T-cell (primary cell): ENCODE measurements at places on chromosomes 16 and 17.
A peak's percentile ranks its signal among the peaks of the same experiment; 100 is the strongest.

GRCh38 chr17:75077496-75078283 lies 10.1 kb upstream of the SLC16A5 start:
- peak; percentile 34 for DNase-seq
- H3K27ac ChIP-seq: peak overlapping the region; percentile 4
- H3K36me3 ChIP-seq: no peaks in the 10 kb centered on the region
- H3K4me3 ChIP-seq: peak overlapping the region; percentile 36
- H3K4me1 ChIP-seq: peaks cover 32% of the 10 kb centered on the region

GRCh38 chr16:87143661-87144121 lies 173.5 kb downstream of the C16orf95 start:
- no peaks in the 10 kb centered on the region for H3K36me3 ChIP-seq
- H3K27me3 ChIP-seq: peaks cover 15% of the 10 kb centered on the region
- DNase-seq: no peak
- no peak overlapping the region for H3K4me3 ChIP-seq
- no peaks in the 10 kb centered on the region for H3K4me1 ChIP-seq

DNA sequence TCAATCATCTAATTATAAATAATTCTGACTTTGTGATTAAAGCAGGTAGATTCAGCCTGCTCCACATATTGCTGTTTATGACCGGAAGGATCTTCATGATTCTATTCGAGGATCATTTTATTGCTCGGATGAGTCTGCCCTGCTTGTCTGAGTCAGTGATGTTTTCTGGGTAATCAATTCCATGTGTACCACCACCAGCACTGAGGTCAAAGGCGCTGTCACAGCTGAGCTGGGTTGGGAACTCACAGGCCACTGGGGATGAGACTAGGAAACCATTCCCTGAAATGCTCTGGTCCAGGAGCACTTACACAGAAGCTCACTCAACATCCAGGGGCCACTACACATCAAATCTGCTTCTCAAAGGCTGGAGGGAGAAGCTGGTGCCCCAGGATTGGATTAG lies 30.4 kb upstream of the ERN1 start:
- no peaks in the 10 kb centered on the region for H3K27me3 ChIP-seq
- no peak for DNase-seq
- H3K4me1 ChIP-seq: no peaks in the 10 kb centered on the region
- H3K36me3 ChIP-seq: peaks cover under 1% of the 10 kb centered on the region

- H3K27ac ChIP-seq: no peak overlapping the region
- H3K4me1 ChIP-seq: no peaks in the 10 kb centered on the region
- no peak for DNase-seq
- H3K27me3 ChIP-seq: peaks cover 13% of the 10 kb centered on the region
- H3K4me3 ChIP-seq: no peak overlapping the region
These were observed 35.3 kb downstream of the TMEM132E start for GRCh38 chr17:34614698-34615097.

- no peak overlapping the region for H3K27ac ChIP-seq
- no peak overlapping the region for H3K4me3 ChIP-seq
- peaks cover 16% of the 10 kb centered on the region for H3K27me3 ChIP-seq
- H3K36me3 ChIP-seq: no peaks in the 10 kb centered on the region
- peaks cover 5% of the 10 kb centered on the region for H3K4me1 ChIP-seq
- no peak for DNase-seq
These were observed 99.2 kb downstream of the NTN1 start for GRCh38 chr17:9120471-9120870.

DNA sequence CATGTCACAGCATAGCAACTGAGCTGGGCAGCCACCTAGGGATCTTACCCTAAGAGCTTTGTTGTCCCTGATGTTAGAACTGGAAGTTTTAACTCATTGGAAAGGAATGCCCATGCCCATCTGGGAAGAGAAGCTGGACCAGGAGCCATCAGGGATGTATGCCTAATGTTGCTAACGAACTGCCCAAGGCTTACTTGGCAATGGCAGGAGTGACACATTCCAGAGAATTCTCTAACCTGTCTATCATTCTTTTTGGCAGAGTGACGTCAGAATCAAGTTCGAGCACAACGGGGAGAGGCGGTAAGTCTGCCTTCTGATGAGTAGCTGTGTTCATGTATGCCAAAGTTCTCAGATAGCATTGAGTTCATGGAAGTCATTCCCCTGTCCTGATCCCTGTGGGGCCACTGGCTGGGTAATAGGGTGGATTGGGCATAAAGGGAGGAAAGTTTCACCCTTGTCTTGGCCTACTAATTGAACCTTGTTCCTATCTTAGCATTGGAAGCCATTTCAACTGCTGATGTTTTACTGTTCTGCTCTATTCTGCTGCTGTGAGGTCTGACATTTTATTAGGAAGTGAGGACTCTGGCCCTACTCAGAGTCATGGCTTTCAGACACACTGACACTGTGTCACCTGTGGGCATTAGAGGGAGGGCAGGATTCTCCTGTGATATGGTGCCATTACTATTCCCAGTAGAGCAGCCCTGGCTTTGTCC lies 23.7 kb downstream of the MAP3K3 start:
- H3K4me1 ChIP-seq: no peaks in the 10 kb centered on the region
- no peak for DNase-seq
- no peaks in the 10 kb centered on the region for H3K27me3 ChIP-seq
- H3K4me3 ChIP-seq: no peak overlapping the region
- peaks cover 27% of the 10 kb centered on the region for H3K36me3 ChIP-seq

- no peaks in the 10 kb centered on the region for H3K4me1 ChIP-seq
- no peak overlapping the region for H3K4me3 ChIP-seq
- no peaks in the 10 kb centered on the region for H3K27me3 ChIP-seq
These were observed 78.4 kb downstream of the ABCC1 start for GRCh38 chr16:16027728-16028310.

DNA sequence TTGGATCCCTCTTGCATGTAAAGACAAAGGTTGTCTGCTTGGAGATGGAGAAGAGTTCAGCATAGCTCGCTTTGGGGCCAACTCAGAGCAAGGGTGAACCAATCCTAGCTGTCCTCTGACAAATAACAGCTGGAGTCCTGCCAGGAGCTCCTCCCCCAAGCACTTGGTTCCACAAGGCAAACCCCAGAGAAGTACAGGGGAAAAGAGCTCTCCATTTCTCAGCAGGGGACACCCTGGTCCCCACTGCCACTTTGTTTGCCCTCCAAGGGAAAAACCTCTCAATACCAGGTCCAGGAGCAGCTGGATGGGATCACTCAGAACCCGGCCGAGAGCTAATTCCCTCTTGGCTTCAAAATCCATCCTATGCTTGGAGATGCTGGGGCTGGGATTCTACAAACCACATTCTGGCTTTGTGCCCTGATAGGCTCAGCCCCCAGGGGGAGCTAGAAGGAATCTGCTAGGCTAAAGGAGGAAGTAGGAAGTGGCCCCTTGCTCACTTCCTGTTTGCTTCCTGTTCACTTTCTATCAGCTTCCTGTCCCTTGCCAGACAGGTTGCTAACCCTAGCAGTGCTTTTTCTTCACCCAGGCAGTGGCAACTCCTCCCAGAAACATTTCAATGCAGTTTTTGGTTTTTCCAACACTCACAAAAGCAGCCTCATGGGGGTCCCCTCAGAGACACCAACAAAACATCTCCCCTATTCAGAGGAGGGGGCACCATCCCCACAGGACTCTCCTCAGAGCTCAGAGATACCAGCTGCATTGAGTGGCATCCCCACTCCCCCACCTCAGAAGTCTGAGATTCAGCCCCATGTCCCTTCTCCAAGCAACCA lies 30.7 kb downstream of the CDRT4 start:
- no peak overlapping the region for H3K4me3 ChIP-seq
- DNase-seq: peak; percentile 24
- peaks cover 3% of the 10 kb centered on the region for H3K36me3 ChIP-seq
- H3K4me1 ChIP-seq: peaks cover 2% of the 10 kb centered on the region

DNA sequence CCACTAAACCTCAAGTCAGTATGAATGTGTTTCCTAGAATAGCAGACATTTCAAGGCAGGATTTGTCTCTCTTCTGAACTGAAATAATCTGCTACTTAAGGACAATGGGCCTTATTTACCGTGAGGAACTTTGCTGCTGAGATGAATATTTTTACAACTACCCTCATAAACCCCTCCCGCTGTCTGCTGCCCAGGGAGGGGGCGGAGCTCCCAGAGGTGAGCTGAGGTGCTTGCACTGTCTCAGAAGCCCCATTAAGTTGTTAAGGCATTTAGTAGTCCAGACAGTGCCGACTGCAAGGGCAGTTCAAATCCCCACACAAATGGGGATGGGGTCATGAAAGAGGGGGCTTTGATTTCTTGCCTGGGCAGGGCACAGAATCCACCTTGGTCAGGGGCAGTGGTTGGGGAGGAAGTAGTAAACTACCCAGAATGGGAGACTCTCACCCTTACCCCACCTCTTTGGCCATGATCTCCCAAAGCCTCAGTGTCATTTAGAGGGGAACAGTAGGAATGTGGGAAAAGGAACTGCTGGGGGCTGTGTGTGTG lies 19.2 kb downstream of the HNF1B start:
- no peak overlapping the region for H3K27ac ChIP-seq
- no peak overlapping the region for H3K4me3 ChIP-seq
- H3K36me3 ChIP-seq: no peaks in the 10 kb centered on the region
- no peak for DNase-seq

GRCh38 chr17:27496005-27496404 lies 39.8 kb downstream of the KSR1 start:
- no peak for DNase-seq
- no peak overlapping the region for H3K4me3 ChIP-seq
- no peaks in the 10 kb centered on the region for H3K27me3 ChIP-seq
- H3K27ac ChIP-seq: no peak overlapping the region
- H3K4me1 ChIP-seq: no peaks in the 10 kb centered on the region

DNA sequence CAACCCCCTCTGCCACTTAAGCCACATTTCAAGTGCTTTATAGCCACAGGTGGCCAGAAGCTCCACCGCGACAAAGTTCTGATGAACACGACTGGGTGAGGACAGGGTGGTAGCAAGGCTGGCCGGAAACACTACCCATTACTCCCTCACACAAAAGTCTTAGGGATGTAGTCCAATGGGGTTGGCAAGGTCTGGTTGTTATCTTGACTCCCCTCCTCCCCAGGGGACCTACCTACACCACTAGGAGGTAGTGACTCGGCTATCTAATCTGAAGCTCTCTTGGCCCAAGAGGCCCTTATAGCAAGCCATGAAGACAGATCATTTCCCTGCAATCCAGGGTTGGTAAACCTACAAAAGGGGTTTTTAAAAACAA lies 8.4 kb downstream of the LITAFD start:
- H3K4me3 ChIP-seq: no peak overlapping the region
- H3K36me3 ChIP-seq: peaks cover 16% of the 10 kb centered on the region
- H3K4me1 ChIP-seq: peaks cover 29% of the 10 kb centered on the region
- DNase-seq: no peak

- no peaks in the 10 kb centered on the region for H3K4me1 ChIP-seq
- DNase-seq: no peak
- no peaks in the 10 kb centered on the region for H3K36me3 ChIP-seq
- no peak overlapping the region for H3K27ac ChIP-seq
- no peaks in the 10 kb centered on the region for H3K27me3 ChIP-seq
These were observed 26.3 kb upstream of the HS3ST2 start for GRCh38 chr16:22787466-22788192.

DNA sequence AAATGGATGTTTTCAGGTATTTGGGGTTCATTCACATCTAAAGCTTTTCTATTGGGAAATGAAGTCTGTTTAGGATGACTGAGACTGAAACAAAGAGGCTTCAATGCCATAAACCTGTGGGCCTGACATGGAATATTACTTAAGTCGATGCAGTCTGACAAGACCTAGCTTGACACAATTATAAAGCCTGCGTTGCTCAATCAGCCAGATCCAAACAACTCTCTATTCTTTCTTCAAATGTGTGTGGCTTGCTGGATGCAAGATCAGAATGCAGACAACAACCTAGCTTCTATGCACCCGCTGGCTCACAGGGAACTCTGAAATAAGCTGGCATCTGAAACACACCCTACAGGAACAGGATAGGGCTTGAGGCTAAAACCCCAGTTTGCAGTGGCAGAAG lies 40.0 kb downstream of the RFFL start:
- peaks cover 41% of the 10 kb centered on the region for H3K36me3 ChIP-seq
- H3K4me1 ChIP-seq: peaks cover 24% of the 10 kb centered on the region
- no peak for DNase-seq
- H3K27me3 ChIP-seq: no peaks in the 10 kb centered on the region

GRCh38 chr17:29616300-29617048 lies 6.2 kb downstream of the CORO6 start:
- H3K4me3 ChIP-seq: peak overlapping the region; percentile 53
- no peak overlapping the region for H3K27ac ChIP-seq
- no peak for DNase-seq
- peaks cover 9% of the 10 kb centered on the region for H3K27me3 ChIP-seq

GRCh38 chr17:13135506-13135905 lies 117.7 kb upstream of the ELAC2 start:
- no peak for DNase-seq
- no peaks in the 10 kb centered on the region for H3K4me1 ChIP-seq
- H3K4me3 ChIP-seq: no peak overlapping the region

DNA sequence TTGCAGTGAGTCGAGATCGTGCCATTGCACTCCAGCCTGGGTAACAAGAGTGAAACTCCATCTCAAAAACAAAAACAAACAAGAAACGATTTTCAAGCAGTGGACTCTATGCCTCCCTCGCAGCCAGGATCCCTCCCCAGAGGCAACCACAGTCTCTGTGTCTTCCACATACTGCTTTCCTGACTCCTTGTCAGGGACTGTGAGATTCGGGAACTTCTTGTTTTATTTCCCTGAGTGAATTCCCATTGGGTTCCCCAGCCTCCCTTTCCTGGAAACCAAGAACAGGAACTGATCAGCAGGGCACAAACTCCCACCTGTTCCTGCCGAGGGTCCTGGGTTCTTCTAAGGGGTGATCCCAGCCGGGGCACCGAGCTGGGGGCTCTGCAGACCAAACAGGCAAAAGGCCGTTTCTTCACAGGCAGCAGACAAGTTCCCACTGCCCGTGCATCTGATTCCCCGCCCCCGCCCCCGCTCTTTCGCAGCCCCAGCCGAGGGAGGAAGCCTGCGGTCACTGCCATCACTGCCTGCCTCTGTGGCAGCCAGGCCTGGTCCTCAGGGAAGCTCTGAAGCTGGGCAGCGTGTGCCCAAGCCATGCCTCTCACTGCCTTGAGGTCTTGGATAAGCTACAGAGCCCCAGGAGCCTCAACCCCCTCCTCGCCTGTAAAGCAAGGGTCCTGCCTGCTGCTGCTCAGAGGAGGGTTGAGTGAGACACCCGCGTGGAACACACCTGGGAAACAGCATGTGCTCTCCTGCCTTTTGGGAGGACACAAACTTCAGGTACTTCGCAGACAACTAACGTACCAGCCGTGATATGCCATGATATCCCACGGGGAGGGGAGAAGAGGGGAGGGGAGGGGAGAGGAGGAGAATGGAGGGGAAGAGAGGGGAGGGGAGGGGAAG lies 5.5 kb upstream of the PIEZO1 start:
- no peaks in the 10 kb centered on the region for H3K36me3 ChIP-seq
- no peaks in the 10 kb centered on the region for H3K27me3 ChIP-seq
- H3K27ac ChIP-seq: peak overlapping the region; percentile 73
- peak overlapping the region; percentile 28 for H3K4me3 ChIP-seq

DNA sequence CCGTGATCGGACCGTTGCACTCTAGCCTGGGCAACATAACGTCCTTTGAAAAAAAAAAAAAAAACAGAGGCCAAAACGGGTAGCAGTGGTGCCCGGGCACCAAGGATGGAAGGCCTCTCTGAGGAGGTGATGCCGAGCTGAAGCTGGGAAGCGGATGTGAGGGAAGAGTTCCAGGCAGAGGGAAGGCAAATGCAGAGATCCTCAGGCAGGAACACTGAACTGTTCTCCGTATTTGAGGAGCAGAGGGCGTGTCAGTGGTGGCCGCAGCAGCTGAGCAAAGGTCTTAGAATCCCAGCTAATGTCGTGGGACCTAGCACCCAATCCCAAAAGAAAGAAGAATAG lies 656 bp upstream of the KCTD13 start:
- no peak for DNase-seq
- H3K4me3 ChIP-seq: peak overlapping the region; percentile 87
- H3K27ac ChIP-seq: peak overlapping the region; percentile 85
- no peaks in the 10 kb centered on the region for H3K27me3 ChIP-seq

GRCh38 chr16:73183611-73184092 lies 135.7 kb upstream of the ZFHX3 start:
- no peaks in the 10 kb centered on the region for H3K27me3 ChIP-seq
- DNase-seq: no peak
- H3K36me3 ChIP-seq: no peaks in the 10 kb centered on the region
- H3K27ac ChIP-seq: no peak overlapping the region
